Neural progenitor cell (in vitro differentiated cells): ENCODE measurements at places on chromosomes 5 and 9.

GRCh38 chr5:8329773-8330172, 460.8 kb downstream of the MTRR start:
- DNase-seq: no peak

DNA sequence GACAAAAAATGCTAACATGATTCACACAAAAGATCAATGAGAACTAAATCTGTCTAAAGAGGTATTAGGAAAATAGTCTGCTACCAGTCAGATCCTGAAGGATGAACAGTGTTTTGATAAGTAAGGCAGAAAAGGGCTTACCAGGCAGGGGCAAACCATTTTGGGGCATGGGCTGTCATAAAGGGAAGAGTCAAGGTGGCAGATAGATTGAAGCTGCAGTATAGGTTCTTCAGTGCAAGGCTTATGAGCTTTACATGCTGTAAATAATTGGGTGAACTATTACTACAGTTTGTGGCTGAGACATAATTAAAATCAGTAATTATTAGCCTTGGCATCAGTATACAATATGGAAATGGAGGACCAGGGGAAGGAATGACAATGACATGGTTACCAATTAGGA, 21.8 kb downstream of the CSNK1A1 start:
- no peak for DNase-seq

DNA sequence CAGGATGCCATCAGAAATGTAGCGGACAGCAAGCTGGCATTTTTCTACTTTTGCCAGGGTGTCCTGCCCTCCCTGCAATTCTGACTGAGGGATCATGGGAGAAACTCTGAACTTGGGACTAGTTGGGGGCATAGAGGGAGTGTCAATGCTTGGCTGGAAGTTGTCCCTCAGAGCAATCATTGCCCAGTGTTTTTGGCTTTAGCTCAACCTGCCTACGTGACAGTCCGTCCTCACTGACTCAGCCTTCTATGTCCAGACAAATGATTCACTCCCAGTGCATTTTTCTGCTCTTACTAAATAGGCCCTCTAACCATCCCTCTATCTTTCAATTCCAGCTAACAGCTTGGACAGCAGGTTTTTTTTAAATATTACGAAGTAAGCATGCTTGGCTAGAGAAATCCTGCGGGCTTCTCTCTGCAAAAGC, 627.4 kb downstream of the TLR4 start:
- no peak for DNase-seq

GRCh38 chr9:33517373-33517772, 6.7 kb upstream of the ANKRD18B start:
- DNase-seq: peak; percentile 39
